GM12878 (cell line): ENCODE measurements at places on chromosomes 4 and X. TPM values are rescaled to one million over a fixed set of nuclear protein-coding genes. Genes with fewer than 3 reads are reported as not detected.

GRCh38 chr4:925771-926500 lies 6.2 kb downstream of the GAK start:
- no peak for DNase-seq

ARHGAP4 gene
- 112 and 120 TPM in 2 replicates for total RNA-seq

CDKL2 gene
- total RNA-seq: not detected in 2 replicates

COX7B2 gene
- not detected in 2 replicates for total RNA-seq

WDFY3 gene
- 0.18 and 0.21 TPM in 2 replicates for total RNA-seq

SLC9A7 gene
- total RNA-seq: 52.6 and 57.2 TPM in 2 replicates

DNA sequence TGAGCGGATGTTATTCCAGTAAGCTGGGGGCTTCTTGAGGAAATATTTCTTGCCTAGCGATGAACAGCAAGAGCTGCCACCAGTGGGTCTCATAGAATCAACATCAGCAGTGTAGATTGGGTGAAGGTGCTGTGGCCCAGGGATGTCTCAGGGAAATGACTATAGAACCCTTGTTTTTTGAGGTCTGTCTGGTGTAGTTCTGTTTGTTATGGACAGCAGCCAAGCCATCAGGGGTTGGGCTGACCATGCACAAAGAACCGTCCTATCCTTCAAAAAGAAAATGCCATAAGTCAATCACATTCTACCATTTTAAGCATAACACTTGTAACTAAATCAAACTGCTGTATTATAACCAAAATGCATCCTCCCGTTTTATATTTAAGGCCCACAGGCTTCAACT lies 17.3 kb upstream of the C1GALT1C1 start:
- DNase-seq: no peak

DNA sequence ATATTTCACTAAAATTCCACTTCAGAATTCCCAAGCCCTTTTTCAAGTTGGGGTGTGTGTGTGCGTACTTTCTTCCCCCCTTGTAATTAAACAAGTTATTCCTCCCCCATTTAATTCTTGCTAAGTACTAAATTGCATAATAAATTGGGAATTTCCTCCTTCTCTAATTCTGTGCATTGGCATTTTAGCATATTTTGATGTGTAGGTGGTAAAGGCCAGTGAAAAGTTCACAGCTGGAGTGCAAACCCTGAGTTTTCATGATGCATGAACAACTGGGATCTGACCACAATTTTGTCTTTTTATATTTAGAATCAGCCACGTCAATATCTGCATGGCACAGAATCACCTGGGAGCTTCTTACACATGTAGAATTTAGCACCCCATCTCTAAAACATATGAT lies 18.5 kb downstream of the ANXA3 start:
- no peak for DNase-seq

GRCh38 chr4:32196950-32197688 lies 1477.0 kb downstream of the PCDH7 start:
- no peak for DNase-seq

- no peak for DNase-seq
Measured at GRCh38 chrX:46812445-46812844, 24.4 kb upstream of the RP2 start.

DNA sequence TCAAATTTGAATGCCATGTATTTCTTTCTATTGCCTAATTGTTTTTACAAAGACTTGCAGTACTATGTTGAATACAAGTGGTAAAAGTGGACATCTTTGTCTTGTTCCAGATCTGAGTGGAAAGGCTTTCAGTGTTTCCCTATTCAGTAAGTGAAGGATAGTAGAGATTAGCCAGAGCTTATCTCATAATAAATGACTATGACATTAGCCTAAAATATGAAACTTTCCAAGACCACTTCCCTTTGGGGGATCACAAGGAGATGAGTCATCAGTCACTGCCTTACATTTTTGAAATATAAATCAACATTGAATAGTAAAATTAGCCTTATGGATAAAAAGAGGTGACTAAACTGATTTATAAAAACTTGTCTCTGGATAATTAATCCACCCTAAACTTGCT lies 554.1 kb upstream of the MAGEB2 start:
- DNase-seq: no peak

SMPX gene
- total RNA-seq: not detected in 2 replicates

MGAT4D gene
- not detected in 2 replicates for total RNA-seq

TMEM128 gene
- total RNA-seq: 16.1 and 16.9 TPM in 2 replicates

- DNase-seq: no peak
Measured at GRCh38 chrX:40130207-40130606, 32.4 kb upstream of the BCOR start.

DNA sequence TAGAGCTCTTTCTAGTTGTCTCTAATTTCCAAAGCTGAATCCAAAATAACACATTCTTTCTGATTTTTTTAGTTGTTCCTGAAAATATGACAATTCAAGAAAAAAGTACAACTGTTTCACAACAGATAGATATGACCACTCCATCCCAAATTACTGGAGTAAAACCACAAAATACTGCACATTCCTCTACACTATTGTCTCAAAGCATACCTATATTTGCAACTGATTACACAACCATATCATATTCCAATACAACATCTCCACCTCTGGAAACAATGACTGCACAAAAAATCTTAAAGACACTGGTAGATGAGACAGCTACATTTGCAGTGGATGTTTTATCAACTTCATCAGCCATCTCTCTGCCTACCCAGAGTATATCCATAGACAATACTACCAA lies 43.6 kb downstream of the ADGRG4 start:
- no peak for DNase-seq

PDLIM5 gene
- 21.7 and 23.0 TPM in 2 replicates for total RNA-seq

SRPX2 gene
- total RNA-seq: not detected in 2 replicates

FAM9B gene
- total RNA-seq: not detected in 2 replicates

DNA sequence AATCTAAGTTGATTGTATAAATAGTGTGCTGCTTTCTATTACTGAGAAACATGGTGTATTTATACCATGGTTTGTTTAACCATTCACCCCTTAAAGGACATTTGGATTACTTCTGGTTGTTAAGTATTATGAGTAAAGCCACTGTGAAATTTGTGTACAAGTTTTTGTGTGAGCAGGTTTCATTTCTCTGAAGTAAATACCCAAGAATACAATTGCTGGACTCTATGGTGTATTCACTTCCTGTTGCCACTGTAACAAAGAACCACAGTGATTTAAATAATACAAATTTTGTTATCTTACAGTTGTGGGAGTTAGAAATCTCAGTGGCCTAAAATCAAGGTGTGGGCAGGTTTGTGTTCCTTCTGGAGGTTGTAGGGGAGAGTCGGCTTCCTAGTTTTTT lies 869.6 kb downstream of the CCSER1 start:
- no peak for DNase-seq

GRCh38 chrX:57070185-57070984 lies 51.0 kb downstream of the SPIN2B start:
- no peak for DNase-seq

ZNF41 gene
- total RNA-seq: 7.1 and 8.8 TPM in 2 replicates

- peak; percentile 81 for DNase-seq
Measured at GRCh38 chr4:68349649-68350360, at the start of gene YTHDC1. YTHDC1 (minus strand) TSS chr4:68350090; CDS start chr4:68349753, 337 bp downstream.

- no peak for DNase-seq
Measured at GRCh38 chr4:65653740-65654361, 16.4 kb downstream of the EPHA5 start.

DNA sequence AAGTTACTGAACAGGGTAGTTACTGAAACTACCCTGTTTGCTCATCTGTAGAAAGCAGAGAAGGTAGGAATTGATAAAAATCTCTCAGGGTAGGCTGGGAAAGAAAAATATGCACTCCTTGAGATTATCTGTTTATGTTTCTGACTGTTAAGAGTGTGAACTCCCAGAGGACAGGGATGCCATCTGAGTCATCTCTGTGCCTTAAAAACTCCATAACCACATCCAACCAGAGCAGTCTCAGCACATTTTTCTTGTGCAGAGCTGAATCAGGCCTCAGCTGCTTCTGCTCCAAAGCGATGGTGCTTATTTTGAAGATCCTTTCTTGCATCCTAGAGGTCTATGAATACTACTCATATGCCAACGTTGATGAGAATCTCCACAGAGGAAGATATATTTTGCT lies 9.9 kb downstream of the CENPVL3 start:
- no peak for DNase-seq

DNA sequence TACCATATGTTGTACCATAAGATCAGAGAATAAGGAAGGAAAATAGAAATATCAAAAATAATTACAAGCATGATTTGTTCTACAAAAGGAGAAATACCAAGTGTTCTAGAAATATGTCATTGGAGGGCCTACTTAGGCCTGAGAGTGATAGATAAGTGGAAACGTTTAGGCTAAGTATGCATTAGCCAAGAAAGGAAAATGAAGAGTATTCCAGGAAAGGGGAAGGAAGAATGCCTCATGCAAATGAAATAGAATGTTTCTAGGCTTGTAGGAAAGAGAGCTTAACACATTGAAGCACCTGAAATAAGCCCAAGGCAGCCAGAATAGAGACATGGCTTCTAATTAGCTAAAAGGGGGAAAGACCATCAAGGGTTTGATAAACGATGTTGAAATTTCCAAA lies 595.7 kb upstream of the ATOH1 start:
- DNase-seq: no peak

DNA sequence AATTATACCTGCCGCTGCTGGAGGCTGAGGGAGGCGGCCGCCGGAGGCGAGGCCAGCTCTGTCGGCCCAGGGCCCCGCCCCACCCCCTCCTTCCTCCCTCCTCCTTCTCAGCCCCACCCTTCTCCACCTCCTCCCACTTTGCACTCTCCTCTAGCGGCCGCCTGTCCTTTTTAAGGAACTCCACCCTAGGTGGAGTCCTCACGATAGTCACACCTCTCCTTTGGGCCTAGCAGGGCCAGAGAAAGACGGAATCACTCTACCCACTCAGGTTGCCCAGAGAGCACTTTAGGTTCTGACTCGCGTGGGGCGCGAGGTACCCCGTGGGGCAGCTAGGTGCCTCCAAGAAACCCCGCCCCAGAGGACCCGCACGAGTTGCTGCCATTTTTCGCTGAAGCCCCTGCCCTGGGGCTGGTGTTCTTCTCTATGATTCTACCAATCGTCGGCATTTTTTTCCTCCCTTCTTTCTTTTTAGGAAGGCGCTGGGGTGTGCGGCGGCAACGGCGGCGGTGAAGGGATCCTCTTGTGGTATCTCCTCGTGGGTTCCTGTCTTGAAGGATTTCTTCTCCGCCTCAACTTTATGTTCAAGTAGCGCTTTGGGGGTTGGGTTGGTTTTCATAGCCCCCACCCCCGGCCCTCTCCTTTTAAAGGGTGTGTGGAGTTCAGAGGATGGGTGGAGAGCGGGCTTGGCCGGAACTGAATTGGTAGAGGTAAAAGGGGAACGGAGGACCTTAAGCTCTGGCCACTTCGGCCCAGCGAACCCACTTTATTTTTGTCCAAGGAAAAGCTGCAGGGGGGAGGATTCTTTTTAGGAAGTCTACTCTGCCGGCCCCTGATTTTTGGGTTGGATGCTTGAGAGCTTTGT lies at the start of gene KLF8:
Gene KLF8 (plus strand): TSS at position 136 of the 862 bp plus-strand sequence. CDS start 979 bp downstream, outside the sequence.
- no peak for DNase-seq

GRCh38 chrX:109186939-109187338 lies 294.9 kb downstream of the GUCY2F start:
- DNase-seq: no peak

DNA sequence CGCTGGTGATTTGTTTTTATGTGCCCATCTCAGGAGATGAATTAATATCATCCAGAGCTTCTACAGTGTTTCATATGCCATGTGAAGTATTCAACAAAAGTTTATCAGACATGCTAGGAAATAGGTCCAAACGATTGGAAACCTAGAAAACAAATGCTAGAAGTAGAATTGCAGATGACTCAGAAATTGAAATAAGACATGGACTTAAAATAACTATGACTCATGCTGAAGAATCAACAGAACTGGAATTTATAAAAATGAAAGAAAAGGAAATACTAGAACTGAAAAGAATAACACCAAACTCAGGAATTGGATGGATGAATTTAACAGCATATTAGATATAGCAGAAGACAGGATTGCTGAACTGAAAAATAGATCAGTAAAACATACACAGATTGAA lies 172.7 kb upstream of the GIMD1 start:
- DNase-seq: no peak

GRCh38 chr4:102809691-102810090 lies 17.7 kb downstream of the UBE2D3 start:
- no peak for DNase-seq

VSIG1 gene
- not detected in 2 replicates for total RNA-seq

- DNase-seq: no peak
Measured at GRCh38 chrX:86149119-86149518, 868 bp downstream of the DACH2 start.

- DNase-seq: no peak
Measured at GRCh38 chr4:154559494-154560418, 3.1 kb upstream of the FGB start.

DNA sequence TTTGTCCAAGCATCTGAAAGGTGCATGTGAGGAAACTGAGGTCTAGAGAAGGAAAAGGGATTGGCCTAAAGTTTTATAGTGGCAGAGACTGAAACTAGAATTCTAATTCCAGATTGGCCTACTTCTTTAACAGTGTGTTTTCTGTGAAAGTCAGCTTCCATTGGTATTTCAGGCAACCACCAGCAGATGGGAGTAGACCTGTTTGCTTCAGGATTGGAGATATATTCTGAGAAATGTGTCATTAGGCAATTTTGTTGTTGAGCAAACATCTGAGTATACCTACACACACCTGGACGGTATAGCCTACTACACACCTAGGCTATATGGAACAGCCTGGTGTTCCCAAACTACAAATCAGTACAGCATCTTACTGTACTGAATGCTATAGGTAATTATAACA lies 207.3 kb upstream of the RADX start:
- DNase-seq: no peak

- DNase-seq: peak; percentile 69
Measured at GRCh38 chr4:38160487-38161207, 200.4 kb downstream of the PTTG2 start.

NAT8L gene
- 0.19 and 0.31 TPM in 2 replicates for total RNA-seq

DNA sequence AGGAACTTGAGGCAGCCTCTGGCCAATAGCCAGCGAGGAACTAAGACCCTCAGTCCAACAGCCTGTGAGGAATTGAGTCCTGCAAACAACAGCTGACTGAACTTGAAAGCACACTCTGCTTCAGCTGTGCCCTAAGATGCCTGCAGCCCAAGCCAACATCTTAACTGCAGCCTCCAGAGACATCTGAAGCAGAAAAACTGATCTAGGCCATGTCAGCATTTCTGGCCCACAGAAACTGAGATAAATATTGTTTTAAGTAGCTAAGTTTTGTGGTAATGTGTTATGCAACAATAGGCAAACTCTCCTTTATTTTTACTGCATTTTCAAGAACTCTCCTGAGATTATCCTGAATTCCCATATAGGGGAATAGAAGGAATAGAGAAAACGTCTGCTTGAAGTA lies 24.4 kb upstream of the PIGA start:
- no peak for DNase-seq

SSX5 gene
- not detected in 2 replicates for total RNA-seq

CPXCR1 gene
- not detected in 2 replicates for total RNA-seq

DNA sequence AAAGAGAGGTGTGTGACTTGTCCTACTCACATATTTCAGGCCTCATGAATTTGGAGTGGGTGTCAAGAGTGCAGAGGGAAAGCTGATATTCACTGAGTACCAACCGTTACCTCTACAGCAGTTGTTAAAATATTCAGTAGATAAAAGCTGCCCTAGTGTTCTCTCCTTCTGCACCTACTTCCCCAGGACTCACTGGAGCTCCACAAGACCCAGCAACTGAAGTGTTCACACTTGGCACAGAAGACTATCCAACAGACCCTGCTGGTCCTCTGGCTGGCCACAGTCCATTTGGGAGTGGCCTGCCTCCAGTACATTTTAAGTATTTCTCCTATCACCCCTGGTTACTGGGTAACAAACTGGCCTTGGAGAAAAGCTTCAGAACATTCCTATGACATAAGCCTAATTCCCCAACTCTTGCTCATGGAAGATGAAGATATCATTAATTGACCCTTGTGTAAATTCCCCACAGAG lies 70.8 kb downstream of the PPARGC1A start:
- no peak for DNase-seq

RXFP1 gene
- total RNA-seq: not detected in 2 replicates

GRCh38 chrX:137566746-137567679 lies 1.1 kb downstream of the ZIC3 start:
- DNase-seq: no peak
